ENCODE measurements at places on chromosomes 2 and 18.

DNA sequence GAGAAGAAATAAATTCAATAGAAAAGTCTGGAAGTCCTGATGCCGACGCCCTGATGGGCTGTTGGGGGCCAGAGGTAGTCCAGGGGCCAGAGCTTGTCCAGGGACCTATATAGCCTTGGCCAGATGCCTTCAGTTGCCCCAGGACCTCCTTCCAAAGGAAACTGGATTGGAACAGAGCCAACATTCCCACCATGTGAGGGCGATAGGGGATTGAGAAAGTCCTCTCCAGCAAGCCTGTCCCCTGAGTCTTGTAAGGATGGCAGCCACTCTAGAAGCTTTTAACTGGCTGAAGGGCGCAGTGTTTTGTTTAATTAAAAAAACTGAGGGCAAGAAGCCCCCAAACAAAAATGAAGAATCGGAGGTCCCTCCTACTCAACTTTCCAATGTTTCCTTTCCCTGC lies 54.9 kb upstream of the CDCA7 start:
- DNase-seq: no peak

GRCh38 chr2:82330155-82330554 lies 2025.6 kb upstream of the LRRTM1 start:
- no peak for DNase-seq

DNA sequence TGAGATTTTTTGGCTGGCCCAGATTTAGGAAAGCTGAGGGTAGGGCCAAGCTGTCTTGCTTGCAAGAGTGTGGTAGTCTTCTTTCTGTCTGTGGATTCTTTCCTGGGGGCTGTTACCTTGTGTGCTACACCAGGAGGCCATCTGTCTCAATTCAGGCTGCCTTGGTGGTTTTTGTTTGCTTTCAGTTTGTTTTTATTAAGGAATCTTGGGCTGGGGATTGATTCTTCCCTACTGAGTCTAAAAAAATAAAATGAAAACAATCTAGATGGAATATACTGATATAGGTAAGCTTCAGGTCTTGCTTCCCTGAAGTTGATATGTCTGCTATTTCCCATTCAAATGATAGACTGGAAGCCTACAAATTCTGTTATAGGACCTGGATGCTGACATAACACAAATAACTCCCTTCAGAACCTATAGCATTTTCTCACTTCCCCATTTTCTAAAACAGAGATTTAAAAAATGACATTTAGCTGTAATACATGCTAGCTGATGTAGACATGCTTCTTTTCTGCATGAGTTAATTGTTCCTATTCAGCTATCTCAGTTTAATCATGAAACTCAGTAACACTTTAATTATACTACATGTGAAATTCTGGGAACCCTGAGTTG lies 5.3 kb downstream of the LHCGR start:
- DNase-seq: no peak

- no peak for DNase-seq
These were observed 58.6 kb downstream of the MMADHC start for GRCh38 chr2:149528983-149529382.

DNA sequence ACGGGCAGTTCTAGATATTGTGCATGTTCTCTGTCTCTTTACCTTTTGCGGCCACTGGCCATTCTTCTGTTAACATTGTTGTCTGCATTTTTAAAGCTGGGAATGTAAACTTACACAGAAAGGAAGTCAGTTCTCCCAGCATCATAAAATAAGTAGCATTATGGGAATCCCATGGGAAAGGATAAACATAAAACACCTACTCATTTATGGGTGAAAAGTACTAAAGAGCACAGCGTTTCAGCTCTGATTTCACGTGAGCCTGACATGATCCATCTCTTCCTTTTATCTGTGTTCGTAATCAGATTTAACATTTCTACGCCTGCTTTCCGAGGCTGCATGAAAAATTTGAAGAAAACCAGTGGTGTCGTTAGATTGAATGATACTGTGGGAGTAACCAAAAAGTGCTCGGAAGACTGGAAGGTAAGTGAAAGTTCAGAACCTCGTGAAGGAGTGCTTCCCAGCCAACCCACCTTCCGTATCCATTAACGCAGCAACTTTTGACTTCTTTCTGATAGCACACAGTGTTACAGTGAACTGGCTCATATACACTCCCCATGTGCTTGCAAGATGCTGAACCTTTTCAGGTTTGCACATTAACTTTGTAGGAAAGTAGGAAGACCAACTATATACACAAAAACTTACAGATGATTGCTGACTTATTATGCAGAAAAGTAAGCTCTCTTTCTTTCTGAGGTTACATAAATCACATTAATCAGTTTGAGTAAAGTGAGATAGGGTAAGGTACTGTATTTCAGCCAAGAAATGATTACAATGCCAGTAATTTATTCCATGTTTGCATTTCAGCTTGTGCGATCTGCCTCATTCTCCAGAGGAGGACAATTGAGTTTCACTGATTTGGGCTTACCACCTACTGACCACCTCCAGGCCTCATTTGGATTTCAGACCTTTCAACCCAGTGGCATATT lies 86.5 kb upstream of the TTC39C start:
- DNase-seq: no peak

DNA sequence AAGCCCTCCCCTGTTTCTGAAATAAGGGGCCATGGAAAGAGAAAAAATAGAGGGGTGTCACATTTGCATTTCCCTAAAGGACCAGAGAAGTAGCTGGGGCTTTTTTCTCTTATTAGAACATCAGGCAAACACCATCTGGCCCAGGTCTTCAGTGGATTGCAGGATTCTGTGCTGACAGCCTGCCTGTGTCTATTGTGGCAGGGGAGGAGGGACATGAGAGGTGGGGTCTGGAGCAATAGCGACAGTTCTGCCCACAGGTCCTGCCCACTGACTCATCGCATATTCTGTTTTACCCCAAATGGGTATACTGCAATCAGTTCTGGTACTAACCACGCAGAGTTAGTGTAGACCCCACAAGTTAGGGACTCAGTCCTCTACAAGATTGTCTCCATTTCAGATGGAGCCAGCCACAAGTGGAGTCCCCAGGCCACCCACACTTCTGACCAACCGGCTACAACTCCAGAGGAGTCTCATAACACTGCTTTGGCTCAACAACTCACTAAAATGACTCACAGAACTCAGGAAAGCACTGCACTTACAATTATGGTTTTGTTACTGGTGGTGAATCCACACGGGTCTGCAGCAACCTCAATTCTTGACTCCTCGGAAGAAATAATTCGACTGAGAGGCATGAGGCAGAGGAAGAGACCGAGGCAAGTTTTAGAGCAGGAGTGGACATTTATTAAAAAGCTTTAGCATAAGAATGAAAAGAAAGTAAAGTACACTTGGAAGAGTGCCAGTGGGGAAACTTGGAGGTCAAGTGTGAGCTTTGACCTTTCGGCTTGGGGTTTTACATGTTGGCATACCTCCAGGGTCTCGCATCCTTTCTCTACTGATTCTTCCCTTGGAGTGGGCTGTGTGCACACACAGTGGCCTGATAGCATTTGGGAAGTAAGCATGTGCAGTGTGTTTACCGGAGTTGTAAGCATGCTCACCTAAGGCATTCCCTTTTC lies 146.4 kb upstream of the SPATS2L start:
- DNase-seq: no peak

DNA sequence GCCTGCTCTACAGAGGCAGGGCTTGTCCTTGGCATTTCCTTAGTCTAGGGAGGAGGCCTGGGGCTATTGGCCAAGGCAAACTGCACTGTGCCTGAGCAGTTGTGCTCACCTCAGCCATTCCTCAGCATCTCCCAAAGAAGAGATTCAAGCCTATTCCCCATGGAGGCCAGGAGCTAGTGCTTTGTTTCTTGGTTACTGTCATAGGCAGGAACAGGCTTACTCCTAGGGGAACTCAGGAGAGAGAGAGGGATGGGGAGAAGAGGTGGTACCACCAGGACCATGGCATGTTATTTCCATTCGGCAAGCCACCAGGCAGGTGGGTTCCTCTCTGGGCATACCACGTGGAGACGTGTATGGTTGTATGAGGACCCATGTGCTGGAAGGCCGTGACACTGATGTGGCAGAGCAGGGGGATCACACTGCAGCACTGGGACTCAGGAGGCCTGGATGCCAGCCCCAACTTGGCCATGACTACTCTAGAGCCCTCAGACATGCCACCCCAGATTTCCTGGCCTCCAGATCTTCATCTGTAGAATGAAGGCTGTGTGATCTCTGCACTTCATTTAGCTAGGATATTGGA lies 233.7 kb downstream of the LOXHD1 start:
- no peak for DNase-seq

DNA sequence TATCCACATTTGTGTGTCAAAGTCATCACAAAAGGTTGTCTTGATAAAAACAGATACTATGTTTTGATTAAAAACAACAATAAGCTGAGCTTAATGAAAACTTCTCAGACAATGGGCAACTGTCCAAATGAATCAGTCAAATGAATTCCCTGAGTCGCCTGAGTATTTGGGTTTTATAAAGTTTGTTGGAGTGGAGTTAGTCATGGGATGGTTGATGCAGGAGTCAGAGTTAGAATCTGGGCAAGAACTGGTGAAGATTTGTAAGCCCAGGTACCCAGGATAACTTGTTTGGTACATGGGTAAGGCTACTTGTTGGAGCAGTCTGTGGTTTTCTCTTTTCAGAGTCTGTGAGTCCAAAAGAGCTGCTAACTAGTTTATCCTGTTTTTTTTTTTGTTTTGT lies 34.4 kb upstream of the RAPGEF4 start:
- DNase-seq: no peak

DNA sequence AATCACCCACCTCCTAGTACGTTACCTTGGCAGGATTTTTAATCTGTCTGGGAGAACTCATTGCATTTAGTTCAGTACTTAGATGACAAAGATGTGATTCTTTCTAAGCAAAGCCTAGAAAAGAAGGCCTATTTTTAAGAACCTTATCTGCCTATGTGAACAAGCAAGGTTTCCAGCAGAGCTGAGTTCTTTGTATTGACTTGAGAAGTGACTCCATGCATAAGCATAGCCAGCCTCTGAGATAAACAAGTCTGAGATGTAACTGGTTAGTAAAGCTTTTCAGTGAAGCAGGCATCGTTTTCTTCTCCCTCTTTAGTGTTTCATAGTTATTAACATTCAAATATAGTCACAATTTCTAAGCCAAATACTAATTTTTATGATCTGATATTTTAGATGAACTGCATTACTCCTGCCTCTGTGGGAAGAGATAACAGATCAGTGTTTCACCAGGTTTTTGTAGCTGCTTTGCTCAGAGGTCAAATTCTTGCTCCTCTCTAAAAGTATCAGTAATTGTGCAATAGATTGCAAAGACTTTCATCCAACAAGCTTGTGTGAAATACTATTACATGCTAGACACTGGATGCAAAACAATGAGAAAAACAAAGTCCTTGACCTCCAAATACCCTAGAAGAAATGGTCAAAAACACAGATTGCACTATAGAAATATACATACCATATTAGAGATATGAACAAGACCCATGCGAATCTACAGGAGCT lies 107.8 kb downstream of the MBD2 start:
- DNase-seq: no peak

DNA sequence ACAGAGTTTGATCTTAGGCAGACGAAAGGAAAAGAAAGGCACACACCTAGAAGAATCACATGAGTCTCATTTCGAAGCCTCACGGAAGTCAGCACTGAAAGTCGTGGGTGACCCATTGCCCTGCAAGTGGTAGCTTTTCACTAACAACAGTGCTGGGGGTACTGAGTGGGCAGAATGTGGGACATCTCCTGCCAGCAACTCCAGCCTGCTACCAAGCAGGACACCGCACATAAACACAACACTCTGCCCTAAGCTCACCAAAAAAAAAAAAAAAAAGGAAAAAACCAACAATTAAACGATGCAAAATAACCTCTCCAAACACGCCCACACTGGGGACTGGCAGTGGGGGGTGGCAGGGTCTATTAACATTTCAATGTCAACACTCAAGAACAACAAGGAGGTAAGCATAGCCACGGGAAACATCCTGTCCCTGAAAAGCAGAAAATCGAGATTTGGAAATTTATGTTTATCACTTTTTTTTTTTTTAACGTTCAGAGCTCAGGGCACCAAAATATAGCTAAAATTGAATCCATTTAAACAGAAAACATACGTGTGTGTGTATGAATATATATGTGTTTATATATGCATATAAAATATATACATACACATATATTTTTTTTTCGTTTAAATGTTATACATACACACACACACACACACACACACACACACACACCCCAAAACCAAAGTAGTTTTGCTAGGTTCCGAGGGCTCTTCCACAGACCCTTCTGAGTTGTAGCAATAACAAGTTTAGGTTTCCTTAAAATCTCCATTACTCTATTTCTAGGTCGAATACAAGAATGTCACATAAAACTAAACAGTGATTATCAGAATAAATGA lies 2.2 kb downstream of the INO80D start:
- DNase-seq: no peak

GRCh38 chr2:85998071-85998991 lies 107.4 kb downstream of the POLR1A start:
- no peak for DNase-seq

DNA sequence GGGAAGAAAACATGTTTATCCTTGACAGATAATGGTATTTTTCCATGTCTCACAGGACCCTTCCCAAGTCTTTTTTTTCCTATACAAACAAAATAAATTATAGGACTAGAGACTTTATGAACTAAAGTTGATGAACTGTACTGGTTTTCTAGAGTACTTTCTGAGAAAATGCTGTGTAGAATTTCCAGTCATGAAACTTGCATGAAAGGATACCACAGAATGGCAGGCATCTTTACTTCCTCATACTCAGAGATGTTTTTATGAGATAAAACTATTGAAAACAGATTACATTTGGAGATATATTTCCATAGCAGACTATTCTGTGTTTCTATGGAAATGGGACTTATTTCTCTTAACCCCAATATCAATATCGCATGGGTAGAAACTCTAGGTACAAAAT lies 403.5 kb downstream of the PARD3B start:
- no peak for DNase-seq

DNA sequence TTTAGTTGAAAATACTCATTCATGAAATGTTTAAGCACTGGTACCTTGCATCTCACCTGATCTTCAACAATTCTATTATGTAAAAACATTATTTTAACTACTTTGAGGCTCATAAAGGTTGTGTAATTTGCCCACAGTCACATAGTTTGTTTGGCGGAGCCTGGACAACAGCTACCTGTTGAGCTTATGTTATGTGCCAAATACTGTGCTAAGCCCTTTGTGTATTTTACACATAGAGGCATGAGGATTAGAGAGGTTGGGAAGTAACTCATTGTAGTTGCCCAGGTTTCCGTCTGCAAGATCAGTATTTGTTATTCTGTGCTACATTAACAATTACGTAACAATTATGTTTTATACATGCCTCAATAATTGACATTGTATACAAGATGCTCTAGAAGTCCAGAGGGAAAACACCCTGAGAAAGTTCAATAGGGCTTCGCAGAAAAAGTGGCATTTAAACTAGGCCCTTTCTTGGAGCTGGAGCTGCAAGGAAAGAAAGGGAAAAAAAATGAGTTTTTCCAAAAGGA lies 80.4 kb downstream of the BOLA3 start:
- DNase-seq: no peak
